ENCODE measurements at places on chromosomes 6 and 20. TPM values are rescaled to one million over a fixed set of nuclear protein-coding genes. Genes with fewer than 3 reads are reported as not detected.

PAK5 gene
- not detected for polyA plus RNA-seq

TMEM200A gene
- polyA plus RNA-seq: 0.15 TPM

SOX18 gene
- polyA plus RNA-seq: 31.1 TPM

HDGFL1 gene
- polyA plus RNA-seq: not detected

MEP1A gene
- polyA plus RNA-seq: not detected

LATS1 gene
- 5.3 TPM for polyA plus RNA-seq

SLA2 gene
- polyA plus RNA-seq: 0.14 TPM

CFAP61 gene
- 12.1 TPM for polyA plus RNA-seq

PACSIN1 gene
- 12.7 TPM for polyA plus RNA-seq

PTGIS gene
- polyA plus RNA-seq: 7.3 TPM

PLG gene
- polyA plus RNA-seq: 0.03 TPM

ECT2L gene
- 0.46 TPM for polyA plus RNA-seq

TMEM151B gene
- 1.4 TPM for polyA plus RNA-seq

RAET1L gene
- polyA plus RNA-seq: not detected

BANF2 gene
- not detected for polyA plus RNA-seq

HTR1B gene
- polyA plus RNA-seq: not detected

SLC22A7 gene
- 0.23 TPM for polyA plus RNA-seq

FNDC1 gene
- polyA plus RNA-seq: 0.19 TPM

SPEF1 gene
- polyA plus RNA-seq: 0.17 TPM

HECA gene
- polyA plus RNA-seq: 16.5 TPM

RIN2 gene
- polyA plus RNA-seq: 15.7 TPM

SASH1 gene
- 10.7 TPM for polyA plus RNA-seq

TMC2 gene
- not detected for polyA plus RNA-seq

HINT3 gene
- polyA plus RNA-seq: 8.1 TPM

SLC17A1 gene
- polyA plus RNA-seq: not detected

NECAB3 gene
- 37.6 TPM for polyA plus RNA-seq

MMUT gene
- polyA plus RNA-seq: 13.7 TPM

DEFB132 gene
- not detected for polyA plus RNA-seq

CLDN20 gene
- polyA plus RNA-seq: not detected

SALL4 gene
- not detected for polyA plus RNA-seq

GABRR1 gene
- polyA plus RNA-seq: not detected

C20orf202 gene
- polyA plus RNA-seq: 0.21 TPM

PI16 gene
- 5.7 TPM for polyA plus RNA-seq

LHFPL5 gene
- not detected for polyA plus RNA-seq

ZNF334 gene
- polyA plus RNA-seq: 0.95 TPM

EMILIN3 gene
- 3.3 TPM for polyA plus RNA-seq

CST9L gene
- polyA plus RNA-seq: not detected

SMOC2 gene
- polyA plus RNA-seq: 5.9 TPM

TCF15 gene
- 14.1 TPM for polyA plus RNA-seq

RPP40 gene
- polyA plus RNA-seq: 13.7 TPM

CST8 gene
- polyA plus RNA-seq: not detected

GFRAL gene
- polyA plus RNA-seq: not detected

MRAP2 gene
- polyA plus RNA-seq: not detected

C6orf15 gene
- polyA plus RNA-seq: not detected

RNF144B gene
- polyA plus RNA-seq: 6.1 TPM

Measured in heart left ventricle (tissue), 16 donors.